ENCODE measurements at places on chromosomes 4 and X.

DNA sequence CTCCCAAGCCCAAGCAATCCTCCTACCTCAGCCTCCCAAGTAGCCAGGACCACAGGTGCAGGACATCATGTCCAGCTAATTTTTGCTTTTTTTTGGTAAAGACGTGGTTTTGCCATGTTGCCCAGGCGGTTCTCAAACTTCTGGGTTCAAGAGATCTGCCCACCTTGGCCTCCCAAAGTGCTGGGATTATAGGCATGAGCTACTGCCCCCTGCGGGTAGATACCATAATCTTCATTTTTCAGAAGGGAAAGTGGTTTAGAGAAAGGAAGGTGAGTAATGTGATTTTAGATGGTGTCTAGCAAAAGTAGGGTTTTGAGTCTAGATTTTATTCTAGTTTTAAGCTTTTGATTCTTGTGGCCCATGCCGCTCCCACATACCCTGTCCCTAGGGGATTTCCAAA, 205.3 kb upstream of the CLNK start:
- no peak overlapping the region for H3K4me3 ChIP-seq
- no peak for DNase-seq
- H3K36me3 ChIP-seq, result no peaks in the 10 kb centered on the region
- H3K27ac ChIP-seq, result no peak overlapping the region
- no peaks in the 10 kb centered on the region for H3K27me3 ChIP-seq

DNA sequence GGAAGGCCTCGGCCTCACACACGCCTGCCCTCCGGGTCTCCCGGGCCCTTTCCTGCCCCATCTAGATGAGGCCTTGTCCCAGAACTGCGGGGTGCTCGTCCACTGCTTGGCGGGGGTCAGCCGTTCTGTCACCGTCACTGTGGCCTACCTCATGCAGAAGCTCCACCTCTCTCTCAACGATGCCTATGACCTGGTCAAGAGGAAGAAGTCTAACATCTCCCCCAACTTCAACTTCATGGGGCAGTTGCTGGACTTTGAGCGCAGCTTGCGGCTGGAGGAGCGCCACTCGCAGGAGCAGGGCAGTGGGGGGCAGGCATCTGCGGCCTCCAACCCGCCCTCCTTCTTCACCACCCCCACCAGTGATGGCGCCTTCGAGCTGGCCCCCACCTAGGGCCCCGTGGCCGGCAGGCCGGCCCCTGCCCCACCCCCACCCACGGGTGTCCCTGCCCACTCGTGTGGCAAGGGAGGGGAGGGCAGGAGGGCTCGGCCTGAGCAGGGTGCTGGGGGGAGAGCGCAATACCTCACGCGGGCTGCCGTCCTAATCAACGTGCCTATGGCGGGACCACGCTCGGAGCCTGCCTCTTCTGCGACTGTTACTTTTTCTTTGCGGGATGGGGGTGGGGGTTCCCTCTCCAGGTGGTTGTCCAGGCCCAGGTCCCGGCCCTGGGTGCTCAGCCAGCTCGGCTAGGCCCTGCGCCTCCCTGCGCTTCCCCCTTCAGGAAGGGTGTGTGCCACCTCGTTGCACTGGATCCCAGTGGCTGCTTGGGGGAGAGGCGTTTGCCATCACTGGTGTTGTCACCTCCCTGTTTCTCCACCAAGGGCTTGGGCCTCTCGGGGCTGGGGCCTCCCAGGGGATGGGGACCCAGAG, 3.1 kb downstream of the DUSP9 start:
- H3K27me3 ChIP-seq, result no peaks in the 10 kb centered on the region
- DNase-seq, result no peak
- H3K4me3 ChIP-seq, result no peak overlapping the region
- H3K27ac ChIP-seq, result no peak overlapping the region
- H3K4me1 ChIP-seq, result peaks cover 14% of the 10 kb centered on the region

DNA sequence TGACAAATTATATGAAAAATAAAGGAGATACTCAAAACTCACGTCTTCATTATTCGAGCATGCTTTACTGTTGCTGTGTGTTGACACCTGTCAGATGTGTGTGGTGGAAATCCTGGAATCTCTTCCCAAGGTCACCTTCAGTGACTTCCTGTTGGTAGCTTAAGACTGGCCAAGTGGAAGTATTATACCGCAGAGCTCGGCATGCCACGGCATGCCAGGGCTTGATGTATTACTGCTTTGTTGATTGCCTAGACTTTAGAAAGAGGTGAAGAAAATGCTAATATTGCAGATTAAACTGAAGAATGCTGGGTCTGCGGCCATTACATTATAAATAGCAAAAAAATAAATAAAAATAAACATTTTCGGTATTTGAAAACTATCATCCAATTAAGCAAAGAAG, 4.6 kb downstream of the TREX2 start:
- no peak overlapping the region for H3K4me3 ChIP-seq
- H3K36me3 ChIP-seq, result no peaks in the 10 kb centered on the region
- DNase-seq, result no peak
- no peak overlapping the region for H3K27ac ChIP-seq

DNA sequence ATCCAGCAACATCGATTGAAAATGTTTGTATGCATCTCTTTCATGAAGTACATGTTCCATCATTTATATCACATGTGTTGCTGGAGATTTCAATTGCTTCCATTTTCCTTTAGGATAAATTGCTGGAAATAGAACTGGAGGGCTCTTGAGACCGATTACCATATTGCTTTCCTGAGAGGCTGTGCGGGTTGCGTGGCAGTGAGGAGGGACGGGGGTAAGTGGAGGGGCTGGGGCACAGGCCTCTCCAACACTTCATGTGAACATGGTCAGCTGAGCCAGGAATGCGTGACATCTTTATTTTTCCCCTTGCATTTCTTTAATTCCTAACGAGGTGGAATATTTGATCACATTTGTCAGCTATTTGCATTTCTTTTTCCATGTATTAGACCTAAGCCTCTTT, 144.6 kb downstream of the TBL1X start:
- no peaks in the 10 kb centered on the region for H3K4me1 ChIP-seq
- no peak overlapping the region for H3K4me3 ChIP-seq
- H3K27ac ChIP-seq, result no peak overlapping the region
- H3K27me3 ChIP-seq, result no peaks in the 10 kb centered on the region
